ENCODE measurements at places on chromosomes 7 and 10.

DNA sequence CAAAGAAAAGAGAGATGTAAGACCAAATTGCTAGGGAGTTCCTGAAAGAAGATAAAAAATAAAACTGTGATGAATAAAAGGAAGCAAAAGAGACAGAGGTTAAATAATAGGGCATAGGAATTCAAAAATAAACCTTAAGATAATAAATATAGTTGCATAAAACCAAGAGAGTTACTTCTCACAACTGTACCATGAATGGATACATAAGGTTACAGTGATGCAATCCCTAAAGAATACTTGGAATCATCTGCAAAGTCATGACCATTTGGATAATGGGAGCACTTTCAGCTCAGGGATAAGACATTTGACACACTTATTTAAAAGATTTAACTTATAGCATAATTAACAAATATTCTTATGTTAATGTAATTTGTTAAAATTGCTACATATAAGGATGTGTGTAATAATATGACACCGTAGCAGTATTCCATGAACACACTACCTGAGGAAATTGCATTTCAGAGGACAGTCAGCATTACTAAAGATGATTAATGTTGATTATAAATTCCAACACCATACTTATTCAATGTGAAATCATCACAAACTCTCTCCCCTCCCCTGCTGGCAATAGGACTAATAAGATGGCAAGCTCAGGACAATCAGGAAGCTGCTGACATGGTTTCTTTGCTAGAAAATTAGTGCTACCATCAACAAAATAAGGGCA lies 202.1 kb upstream of the AKR1E2 start:
- DNase-seq, result no peak

DNA sequence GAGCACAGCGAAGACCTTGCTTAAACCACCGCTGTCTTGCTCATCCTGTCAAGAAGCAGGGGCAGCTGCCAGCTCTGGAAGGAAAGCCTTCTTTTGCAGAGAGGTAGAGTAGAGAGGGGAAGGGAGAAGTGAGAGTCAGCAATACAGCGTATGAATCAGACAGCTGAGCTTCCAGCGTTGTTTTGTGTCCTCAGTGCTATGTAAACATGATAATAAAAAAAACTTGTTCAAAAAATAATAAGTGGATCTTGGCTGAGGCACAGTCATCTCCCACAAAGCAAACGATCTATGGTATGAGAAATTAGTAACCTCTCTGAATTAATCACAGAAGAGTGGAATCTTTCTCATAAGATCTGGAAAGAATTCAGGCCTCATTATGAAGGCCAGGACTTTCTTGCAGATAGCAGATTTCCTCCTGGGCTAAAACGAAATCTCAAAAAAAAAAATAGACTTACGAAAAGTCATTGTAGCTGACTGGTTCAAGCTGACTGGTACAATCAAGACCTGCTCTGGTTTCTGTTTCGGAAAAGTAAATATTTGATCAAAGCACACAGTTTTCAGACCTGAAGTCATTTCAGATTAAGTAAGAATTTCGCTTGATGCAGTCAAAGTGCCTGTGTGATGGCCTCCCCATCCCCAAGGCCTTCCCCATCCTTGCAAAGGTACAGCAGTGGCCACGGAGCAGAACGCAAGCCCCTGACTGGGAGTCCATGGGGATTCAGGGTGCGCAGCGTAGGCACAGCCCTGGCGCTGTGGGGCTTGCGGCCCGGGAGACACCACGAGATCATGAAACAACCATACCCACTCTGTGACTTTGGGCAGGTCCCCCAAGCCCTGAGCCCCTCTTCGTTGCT lies 29.4 kb downstream of the CHST15 start:
- peak; percentile 37 for DNase-seq

GRCh38 chr10:22573820-22574569 lies 140.4 kb downstream of the PIP4K2A start:
- peak; percentile 35 for DNase-seq

DNA sequence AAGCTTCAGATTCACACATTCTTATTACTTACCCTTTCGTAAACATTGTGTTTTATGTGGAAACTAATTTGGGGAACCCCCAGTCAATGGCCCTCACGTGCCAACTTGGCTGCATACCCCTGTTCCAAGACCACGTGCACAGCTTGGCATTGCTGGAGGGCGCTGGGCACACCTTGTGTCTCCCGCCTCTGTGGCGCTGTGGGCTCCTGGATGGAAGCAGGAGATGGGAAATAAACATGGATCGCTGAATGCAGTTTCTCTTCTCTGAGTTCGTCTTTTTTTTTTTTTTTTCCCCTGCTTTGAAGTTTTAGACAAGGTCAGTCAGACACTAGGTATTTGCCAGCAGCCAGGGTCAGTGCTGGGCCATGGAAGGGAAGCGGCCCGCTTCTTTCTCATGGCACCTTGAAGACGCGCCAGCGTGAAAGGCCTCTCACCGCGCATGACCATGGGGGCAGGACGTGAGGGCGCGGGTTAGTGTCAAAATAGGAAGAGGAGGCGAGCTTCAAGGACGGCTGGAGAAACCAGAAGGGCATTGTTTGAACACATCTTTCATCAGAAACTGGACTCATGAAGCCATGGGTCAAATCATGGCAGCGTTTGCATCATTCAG lies 27.3 kb downstream of the BNIP3 start:
- DNase-seq, result no peak

DNA sequence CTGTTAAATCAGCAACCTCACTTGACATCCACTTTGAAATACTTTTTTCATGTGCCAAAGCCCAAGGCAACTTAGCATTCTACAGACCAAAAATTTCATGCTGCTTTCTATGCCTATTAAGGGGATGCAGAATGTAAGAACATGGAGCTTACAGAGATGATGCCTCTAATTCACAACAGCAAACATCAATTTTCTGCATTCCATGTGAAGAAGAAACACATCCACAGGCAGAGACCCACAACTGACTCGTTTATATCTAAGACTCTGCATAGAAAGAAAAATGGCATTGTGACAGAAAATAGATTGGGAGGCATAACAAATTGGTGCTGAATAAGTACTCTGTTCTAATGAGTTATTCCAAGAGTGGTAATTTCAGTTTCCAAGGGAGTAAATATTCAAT lies 107.6 kb downstream of the SGMS1 start:
- DNase-seq, result no peak

DNA sequence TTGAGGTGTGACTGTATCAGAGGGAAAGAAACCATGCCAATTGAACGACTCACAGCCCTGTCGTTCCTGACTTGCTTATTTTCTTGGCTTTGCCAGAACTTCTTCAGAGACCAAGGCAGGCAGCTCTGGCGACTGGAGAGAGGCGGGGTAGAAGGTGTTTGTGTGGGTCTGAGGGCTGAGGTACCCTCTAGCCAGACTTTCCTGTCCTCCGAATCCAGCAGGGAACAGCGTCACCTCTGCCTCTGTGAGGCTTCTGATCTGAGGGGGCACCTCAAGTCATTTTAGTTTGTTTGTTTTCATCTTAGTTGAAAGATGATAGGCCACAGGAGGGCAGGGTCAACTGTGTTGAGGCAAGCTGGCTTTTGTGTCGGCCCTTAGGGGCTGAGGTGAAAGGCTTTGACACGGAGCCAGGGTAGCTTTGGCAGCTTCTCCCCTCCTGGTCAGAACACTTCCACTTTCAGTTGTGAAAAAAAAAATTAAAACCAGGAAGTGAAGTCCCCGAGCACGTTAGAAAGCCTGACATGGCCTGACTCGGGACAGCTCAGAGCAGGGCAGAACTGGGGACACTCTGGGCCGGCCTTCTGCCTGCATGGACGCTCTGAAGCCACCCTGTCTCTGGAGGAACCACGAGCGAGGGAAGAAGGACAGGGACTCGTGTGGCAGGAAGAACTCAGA lies 1.9 kb downstream of the ACSL5 start:
- peak; percentile 50 for DNase-seq

DNA sequence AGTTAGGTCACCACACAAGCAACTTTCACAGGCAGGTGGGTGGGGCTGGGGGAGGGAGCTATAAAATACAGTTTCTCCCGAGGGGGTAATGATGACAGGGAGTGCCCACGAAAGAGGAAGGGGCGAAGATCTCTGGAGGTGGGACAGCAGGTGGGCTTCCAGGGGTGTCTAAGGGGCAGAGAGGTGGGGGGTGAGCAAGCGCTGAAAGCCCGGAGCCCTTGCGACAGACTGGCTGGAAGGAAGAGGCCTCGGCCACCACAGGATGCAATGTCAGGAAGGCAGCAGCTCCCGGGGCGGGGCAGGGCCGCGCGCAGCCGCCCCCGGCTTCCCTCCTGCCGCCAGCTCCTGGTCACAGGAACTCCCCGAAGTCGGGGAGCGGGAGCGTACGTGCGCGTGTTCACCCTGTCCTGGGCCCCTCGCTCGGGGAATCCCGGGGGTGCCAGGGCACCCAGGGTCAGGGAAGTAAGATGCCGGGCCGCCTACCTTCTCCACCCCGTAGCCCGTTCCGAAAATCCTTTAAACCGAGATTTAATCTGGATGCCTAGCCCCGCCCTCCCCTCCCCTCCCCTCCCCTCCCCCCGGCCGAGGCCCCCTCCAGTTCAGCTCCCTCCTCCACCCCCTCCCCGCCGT lies 105.2 kb upstream of the PPIF start:
- no peak for DNase-seq
